ENCODE measurements at places on chromosomes 1 and 21.

DNA sequence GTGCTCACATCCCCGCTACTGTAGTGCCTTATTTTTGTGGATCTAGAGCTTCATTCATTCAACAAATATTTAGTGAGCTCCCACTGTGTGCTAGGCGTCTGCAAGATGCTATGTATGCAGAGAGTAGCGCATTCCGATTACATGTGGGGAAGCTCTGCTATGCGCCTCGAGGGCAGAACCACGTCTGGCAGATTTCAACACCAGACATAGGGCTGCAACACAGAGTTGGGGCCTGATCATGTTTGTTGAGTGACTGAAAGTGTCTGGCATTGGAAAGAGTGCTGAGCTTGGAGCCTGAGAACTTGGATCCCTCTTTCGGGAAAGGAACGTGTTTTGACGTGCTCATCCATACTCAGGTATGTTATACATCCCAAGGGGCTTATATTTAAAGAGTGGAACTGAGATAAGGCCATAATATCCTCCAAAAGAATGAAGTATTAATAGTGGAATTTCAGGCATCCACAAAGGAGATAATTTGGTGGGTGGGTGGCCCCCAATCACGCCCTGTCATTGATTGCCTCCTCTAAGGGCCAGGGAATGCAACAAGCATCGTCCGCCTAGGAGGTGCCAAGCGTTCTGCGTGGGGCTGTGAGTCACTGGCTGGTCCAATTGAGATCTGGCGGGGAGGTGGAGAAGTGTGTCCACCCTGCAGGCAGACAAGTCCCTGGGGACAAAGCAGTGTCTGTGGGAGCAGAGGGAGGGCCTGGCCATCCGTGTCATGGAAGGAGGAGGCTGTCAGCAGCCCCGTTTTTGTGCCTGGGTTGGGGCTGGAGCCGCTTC is 62.8 kb upstream of the ZBTB40 start:
- DNase-seq = no peak

DNA sequence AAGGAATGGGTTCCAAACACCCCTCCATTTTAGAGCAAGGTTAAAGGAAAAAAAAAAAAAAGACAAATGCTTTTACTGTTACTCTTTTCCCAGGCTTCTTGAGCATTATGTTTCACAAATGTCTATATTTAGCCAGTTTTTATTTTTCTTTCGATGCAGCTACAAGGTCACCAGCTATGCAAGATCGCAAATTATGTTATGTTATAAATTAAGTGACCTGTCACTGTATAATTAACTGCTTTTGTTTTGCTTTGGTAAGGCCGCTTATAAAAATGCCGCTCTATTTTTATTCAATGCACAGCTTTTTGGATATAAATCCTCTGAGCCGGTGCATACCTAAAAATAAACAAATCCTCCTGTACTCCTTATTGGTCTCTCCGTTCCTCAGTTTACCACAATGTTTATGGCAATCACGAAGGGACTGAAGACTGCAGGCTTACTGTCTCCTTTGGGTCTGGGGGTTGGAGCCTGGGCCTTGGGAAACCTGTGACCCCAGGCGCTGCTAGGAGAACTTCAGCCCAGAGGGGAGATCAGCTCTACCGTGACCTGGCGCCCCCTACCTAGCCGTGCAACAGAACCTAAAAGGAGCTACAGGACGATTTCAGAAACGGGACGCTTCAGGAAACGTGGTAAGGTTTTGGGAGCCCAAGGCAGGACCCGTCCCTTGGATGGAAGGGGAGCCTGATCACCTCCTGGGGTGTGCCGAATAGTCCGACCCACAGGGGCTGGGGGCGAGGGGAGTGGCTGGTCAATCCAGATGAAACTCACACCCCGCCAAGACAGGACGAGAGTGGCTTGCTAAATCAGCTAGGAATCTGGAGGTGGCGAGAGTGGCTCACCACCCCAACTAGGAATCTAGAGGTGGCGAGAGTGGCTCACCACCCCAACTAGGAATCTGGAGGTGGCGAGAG is 101.2 kb upstream of the CD55 start:
- no peak for DNase-seq

DNA sequence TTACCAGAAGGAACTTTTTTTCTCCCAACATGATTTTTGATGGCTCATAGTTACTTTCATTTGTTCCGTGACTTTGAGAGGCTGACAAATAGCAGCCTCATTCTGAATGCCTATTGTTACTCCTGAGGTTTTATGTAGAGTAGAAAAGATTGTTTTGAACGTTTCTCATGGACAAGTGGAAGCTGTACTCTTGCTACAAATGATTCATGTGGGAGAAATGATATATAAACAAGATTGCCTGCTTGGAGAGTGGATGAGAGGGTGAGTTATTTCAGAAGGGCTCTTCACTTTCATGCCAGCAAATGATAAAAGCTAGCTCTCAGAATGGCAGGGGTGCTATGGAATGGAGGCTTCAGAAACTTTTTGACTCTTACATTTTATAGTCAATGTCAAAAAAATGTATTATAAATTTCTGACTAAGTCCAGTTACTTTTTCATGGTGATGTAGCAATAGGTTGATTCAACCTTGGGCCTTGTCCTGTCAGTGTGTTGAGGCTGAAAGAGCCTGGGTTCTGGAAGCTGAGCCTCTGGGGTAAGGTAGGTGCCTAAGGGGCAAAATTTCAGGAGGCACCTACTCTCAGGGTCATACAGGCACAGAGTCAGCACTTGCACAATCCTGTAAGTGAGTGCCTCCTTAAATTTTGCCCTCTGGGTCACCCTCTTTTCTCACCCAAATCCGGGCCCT is 19.4 kb downstream of the JUN start:
- DNase-seq = no peak

GRCh38 chr1:204128464-204128963 is 23.3 kb downstream of the ETNK2 start:
- DNase-seq = no peak
